ENCODE measurements at places on chromosomes 2 and 18.
A peak's percentile ranks its signal among the peaks of the same experiment; 100 is the strongest.

GRCh38 chr18:8858888-8859511, 153.6 kb downstream of the MTCL1 start:
- DNase-seq = no peak

DNA sequence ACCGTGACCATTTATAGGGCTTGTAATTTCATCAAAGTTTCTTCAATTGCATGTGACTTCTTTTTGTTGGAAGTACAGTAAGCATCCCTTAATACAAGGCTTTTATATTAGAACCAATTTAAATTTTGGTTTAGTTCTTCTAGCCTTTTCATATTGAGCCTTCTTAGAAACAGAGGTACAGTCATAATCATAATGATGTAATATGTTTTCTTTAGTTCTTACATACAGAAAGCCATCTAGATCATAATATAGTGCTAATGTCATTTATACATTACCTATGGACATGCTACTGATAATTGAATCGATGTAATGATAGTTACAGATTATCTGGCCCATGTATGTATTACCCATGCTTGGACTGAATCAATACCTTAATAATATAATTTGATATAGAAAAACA, 109.9 kb upstream of the OTX1 start:
- DNase-seq = no peak

DNA sequence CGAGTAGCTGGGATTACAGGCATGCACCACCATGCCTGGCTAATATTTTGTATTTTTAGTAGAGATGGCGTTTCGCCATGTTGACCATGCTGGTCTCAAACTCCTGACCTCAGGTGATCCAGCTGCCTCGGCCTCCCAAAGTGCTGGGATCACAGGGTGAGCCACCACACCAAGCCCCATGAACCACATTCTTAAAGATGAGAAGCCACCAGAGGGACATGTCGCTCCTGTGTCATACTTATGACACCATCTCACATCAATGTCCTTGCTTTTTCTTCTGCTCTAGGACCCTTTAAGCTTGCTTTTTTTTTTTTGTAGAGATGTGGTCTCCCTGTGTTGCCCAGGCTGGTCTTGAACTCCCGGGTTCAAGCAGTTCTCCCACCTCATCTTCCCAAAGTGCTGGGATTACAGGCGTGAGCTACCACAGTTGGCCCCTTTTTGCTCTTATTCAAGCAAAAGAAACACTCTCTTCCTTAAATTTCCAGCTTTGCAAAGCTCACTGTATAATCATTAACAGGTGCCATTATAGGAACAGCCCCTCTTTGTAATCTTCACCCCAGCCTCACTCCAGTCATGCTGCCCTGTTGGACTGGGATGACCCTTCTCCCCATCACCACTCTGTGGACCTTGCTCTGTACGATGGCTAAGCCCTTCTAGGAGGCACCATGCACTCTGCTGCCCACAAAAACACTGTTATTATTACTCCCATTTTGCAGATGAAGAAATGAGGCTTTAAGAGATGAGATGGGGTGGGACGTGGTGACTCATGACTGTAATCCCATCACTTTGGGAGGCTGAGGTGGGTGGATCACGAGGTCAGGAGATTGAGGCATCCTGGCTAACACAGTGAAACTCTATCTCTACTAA, 10.8 kb upstream of the KCNG3 start:
- DNase-seq = no peak

- DNase-seq = peak; percentile 25
These were observed 241.3 kb downstream of the PAX3 start for GRCh38 chr2:222057347-222058073.

GRCh38 chr18:48589797-48590519, 51.1 kb downstream of the CTIF start:
- DNase-seq = no peak

- DNase-seq = no peak
These were observed 745.9 kb upstream of the FAM98A start for GRCh38 chr2:34345030-34345429.

DNA sequence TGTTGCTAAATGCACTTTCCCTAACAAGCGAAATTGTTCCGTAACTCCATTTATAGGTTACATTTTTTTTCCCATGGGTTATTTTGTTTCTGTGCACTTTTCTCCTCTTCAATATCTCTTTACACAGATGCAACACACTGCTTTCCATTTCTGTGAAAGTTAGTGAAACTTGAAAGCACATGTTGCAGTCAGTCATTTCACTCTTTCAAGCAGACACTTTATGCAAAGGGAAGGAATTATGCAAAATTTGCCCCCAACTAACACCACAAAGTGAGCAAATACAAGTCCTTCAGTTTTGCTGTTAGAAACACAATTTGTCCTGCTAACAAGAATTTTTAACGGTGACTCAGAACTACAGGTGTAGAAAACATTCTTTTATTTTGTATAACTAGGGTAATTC, 124.8 kb downstream of the PTH2R start:
- DNase-seq = no peak

GRCh38 chr2:133591164-133591563, 22.9 kb upstream of the NCKAP5 start:
- no peak for DNase-seq

DNA sequence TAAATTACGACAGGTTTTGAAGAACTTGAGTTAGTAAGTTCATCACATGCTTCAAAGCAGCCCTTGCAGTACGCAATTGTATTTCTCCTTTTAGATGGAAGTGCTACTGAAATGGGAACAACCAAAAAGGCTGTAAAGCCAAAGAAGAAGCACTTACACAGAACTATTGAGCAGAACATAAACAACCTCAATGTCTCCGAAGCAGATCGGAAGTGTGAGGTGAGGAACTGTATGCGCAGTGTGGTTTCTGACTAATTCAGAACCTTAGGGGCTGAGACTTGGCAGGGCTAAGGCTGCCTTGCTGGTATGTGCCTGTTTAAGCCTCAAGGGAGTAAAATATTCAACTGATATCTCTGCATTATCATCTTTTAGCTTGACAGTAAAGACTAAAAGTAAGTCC, 8.4 kb downstream of the NCAPH start:
- no peak for DNase-seq

GRCh38 chr2:168317282-168317681, 69.9 kb upstream of the STK39 start:
- DNase-seq = no peak

GRCh38 chr18:76620321-76621170, 125.5 kb upstream of the ZNF516 start:
- peak; percentile 83 for DNase-seq

DNA sequence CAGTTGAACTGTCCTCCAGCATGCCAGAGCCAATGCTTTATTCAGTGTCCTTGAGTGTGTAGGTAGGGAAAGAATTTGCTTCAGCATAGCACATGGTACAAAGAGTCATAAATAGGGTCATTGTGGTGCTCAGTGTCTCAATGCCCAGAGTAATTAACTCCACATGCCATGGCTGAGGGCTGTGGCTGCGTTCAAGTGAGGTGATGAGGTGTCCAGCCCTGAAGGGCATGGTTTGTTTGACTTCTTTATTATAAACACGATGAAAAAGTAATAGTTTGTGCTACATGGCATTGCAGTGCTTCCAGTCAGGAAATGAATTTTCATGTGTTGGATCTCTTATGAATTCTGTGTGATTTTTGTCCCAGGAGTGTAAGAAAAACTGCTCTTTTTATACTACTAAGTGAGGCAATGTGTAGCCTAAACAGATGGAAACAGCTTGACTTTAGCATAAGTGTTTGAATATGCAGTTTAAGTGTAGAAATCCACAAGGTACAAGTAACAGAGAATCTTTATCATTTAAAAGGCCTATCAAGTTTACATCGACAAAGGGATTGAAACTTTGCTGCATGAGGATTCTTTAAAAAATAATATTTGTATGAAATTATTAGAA, 507.9 kb upstream of the CDH2 start:
- DNase-seq = no peak

GRCh38 chr2:20184067-20184938, 40.6 kb downstream of the SDC1 start:
- no peak for DNase-seq

GRCh38 chr18:61546590-61546989, 213.4 kb downstream of the CDH20 start:
- no peak for DNase-seq

GRCh38 chr2:187054501-187055319, 205.7 kb upstream of the ZSWIM2 start:
- no peak for DNase-seq

- no peak for DNase-seq
These were observed 15.4 kb downstream of the CEP68 start for GRCh38 chr2:65071499-65072180.

- DNase-seq = no peak
These were observed 317.6 kb upstream of the NCKAP5 start for GRCh38 chr2:133885847-133886246.

GRCh38 chr18:74499633-74500032, 3.5 kb downstream of the CNDP2 start:
- DNase-seq = peak; percentile 68

DNA sequence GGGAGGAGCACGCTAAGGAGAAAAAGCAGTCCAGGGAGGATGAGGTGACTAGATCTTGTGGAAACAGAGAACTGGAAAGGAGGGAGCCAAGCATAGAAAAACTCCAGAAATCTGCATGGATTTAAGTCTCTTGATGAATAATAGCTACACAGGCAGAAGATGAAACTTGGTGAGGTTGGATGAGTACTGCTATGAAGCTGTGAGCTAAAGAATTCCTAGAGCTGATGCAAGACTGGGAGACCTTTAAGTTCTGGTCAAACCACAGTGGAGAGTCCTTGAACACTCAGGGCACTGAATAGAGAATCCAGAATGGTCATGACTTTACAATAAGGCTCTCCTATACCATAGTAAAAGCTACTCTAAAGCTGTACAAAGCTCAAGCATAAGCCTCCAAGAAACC, 18.4 kb upstream of the PIEZO2 start:
- DNase-seq = no peak

- no peak for DNase-seq
These were observed 45.8 kb downstream of the HS6ST1 start for GRCh38 chr2:128272601-128273468.

- DNase-seq = no peak
These were observed 25.5 kb downstream of the MRPL35 start for GRCh38 chr2:86224645-86225355.

GRCh38 chr2:63051795-63052333, 1.2 kb downstream of the OTX1 start:
- no peak for DNase-seq

DNA sequence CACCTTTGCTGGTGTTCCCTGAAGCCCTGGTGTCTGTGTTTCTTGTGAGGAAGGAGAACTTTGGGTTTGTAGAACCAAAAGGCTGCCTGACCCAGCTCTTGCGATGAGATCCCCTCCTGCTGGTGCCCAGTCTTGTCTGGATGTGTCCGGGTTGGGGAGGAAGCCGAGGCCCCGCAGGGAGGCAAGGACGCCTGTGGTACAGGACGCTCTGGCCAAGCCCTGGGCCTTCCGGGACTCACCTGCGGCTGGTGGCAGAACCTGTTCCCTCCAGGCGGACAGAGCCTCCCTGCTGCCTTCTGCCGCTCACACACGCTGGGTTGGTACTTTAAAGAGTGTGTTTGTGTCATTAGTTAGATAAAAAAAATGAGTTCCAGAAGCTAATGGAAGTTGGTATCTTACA, 616.2 kb downstream of the GALR1 start:
- DNase-seq = no peak

GRCh38 chr2:102424754-102425153, 1.8 kb downstream of the IL18RAP start:
- peak; percentile 89 for DNase-seq

GRCh38 chr2:169965495-169965894, 138.2 kb downstream of the UBR3 start:
- no peak for DNase-seq

GRCh38 chr18:37299471-37300304, 265.9 kb downstream of the CELF4 start:
- DNase-seq = no peak

DNA sequence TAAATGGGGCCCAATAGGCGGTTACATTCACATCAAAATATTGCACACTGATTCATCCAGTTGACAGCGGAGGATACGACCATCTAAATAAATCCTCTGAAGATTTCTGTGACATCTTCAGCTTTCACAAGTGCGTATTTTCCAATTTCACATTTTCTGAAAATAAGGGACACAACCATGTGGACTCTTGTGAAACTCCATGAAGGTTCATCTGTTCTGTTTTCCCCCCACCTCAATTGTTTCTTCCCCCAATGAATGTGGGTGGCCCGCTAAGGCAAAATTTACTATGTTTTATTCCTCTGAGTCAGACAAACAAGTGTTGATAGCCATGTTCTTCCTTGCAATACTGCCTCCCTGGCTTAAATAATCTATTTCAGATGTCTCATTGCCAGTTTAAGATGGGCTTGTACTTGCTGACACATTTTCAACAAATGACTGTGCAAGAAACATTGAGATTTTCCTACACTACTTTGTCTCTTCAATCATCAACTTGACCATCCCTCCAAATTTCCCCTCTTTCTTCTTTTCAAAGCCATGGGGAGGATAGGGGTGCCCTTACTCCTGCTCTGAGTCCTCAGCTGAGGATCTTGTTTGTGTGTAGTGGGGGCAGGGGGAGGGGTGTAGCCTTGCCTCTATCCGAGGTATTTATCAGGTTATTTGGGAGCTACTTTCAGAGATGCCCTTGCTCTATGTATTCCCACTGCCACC, 78.2 kb downstream of the BCL11A start:
- DNase-seq = no peak

DNA sequence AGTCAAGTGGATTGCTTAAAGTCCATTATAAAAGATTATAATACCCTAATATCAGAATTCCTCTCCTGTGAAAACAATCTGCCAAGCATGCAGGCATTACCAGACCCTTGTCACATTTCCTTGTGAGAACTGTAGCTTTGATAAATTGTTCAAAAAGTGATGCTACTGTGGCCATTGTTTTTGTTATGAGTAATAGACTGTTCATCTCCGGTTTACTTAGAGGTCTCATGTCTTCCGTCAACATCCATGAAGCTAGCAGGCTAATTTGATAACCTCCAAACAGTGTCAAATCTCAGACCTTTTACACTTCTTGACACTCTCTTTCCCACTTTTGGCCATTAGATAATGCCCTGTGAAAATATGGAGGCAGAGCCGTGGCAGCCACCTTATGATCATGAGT, 342.7 kb downstream of the CPS1 start:
- DNase-seq = no peak

- no peak for DNase-seq
These were observed 9.8 kb upstream of the SAP130 start for GRCh38 chr2:128037649-128038048.

DNA sequence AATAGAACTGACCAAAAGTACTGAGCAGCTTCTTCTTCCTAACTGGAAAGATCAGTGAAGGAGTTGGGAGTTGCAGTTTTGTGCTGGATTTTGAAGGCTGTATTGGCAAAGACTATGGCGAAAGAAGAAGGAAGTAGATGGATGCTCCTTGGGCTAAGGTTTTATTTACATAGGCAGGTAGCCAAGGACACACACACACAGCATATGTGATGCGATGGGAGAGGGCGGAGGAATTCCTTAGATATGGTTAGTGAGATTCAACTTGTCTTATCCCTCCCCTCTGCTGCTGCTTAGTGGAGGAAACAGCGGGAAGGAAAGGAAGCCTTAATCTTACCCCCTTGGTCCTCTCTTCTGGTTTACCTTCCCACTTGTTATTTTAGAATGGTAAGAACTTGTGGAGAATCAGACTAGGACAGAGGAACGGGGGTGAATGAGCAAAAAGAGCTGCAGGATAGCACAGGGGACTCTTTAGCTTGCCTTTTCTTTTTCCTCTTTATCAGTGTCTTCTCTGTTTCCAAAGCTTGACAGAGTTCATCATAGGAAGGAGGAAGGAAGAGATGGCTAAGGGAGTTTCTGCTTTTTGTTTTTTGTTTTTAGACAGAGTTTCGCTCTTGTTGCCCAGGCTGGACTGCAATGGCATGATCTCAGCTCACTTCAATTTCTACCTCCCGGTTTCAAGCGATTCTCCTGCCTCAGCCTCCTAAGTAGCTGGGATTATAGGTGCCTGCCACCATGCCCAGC, 87.9 kb downstream of the OSBPL6 start:
- no peak for DNase-seq

- DNase-seq = no peak
These were observed 92.5 kb downstream of the FHOD3 start for GRCh38 chr18:36389811-36390581.
